ENCODE measurements at places on chromosomes 7 and 10. TPM values are rescaled to one million over a fixed set of nuclear protein-coding genes. Genes with fewer than 3 reads are reported as not detected.

GRCh38 chr7:53151496-53151895 is 116.1 kb downstream of the POM121L12 start:
- DNase-seq = no peak
- no peaks in the 10 kb centered on the region for H3K36me3 ChIP-seq
- no peaks in the 10 kb centered on the region for H3K4me1 ChIP-seq
- H3K4me3 ChIP-seq = no peak overlapping the region
- H3K27me3 ChIP-seq = no peaks in the 10 kb centered on the region

DNA sequence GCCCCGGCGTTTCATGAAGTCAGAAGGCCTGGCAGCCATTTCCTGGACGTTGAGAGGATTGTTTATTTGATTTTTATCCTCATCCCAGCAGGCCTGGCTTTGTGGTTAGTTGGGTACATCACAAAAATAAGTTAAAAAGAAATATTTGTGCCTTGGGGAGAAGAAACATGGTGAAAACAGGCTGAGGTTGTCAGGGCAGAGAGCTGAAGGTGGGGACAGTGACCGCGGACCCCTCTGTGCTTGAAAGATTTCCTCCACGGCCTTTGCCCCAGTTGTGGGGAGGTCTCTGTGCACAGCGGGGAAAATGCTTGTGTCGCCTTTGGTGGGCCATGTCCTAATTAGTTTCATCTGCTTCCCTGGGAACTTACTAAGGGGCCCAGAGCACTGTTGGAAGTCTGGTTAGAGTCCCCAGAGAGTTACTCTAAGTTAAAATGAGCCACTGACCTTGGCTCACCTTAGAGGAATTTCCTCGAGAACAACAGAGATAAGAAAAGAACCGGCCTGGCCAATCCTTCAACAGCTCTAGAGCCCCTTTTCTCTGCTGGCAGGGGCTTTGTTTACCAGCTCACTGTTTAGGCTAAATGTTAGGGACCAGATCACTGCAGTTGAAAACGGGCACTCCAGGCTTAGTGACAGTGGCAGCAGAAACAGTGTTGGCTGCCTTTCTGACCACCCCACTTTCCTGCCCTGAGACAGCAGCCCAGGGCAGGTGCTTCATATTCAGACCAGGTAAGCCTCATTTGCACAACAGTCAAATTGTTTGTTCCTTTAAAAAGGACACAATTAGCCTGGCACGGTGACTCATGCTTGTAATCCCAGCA is 37.9 kb downstream of the CRCP start:
- H3K27ac ChIP-seq = peak overlapping the region; percentile 43
- peaks cover 83% of the 10 kb centered on the region for H3K36me3 ChIP-seq
- no peak overlapping the region for H3K4me3 ChIP-seq
- H3K4me1 ChIP-seq = peaks cover 30% of the 10 kb centered on the region
- DNase-seq = no peak

DNA sequence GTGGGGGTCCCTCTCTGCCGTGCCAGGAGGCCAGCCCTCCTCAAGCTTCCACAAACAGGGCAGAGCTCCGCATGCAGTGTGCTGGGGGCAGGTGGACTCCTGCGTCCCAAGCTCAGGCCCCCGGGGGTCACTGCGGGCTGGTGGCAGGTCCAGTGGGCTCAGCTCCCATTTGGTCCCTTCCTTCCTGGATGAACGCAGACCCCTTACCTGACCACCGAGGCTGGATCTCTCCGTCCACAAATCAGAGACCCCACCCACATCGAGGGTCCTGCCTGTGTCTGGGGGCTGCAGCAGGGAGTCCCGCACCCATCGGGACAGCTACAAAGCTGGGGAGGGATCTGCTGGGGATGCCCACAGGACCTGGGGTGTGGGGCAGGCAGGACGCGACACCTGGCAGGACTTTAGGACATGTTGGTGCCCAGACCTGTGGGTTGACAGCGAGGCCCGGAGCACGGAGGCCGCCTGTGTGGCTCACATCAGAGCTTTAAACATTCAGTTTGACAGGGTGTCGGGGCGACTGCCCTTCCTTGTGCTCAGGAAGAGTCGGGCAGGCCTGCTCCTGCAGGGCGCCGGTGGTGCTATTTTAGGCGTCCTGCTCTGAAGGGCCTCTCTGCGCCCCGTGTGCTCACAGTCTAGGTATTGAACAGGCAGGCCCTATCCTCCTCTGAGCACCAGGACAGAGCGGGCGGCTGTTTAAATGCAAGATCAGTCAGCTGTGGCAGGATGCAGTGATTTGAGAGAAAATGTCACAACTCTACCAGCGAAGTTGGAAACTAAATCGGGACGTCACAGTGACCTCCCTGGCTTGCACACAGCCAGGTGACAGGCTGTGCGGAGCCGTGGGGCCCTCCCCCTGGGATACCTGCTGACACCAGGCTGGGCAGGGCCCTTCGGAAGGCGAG is 15.9 kb upstream of the CFAP46 start:
- no peaks in the 10 kb centered on the region for H3K36me3 ChIP-seq
- no peak overlapping the region for H3K27ac ChIP-seq
- no peak overlapping the region for H3K4me3 ChIP-seq
- peaks cover 6% of the 10 kb centered on the region for H3K27me3 ChIP-seq
- peaks cover 8% of the 10 kb centered on the region for H3K4me1 ChIP-seq
- no peak for DNase-seq

DNA sequence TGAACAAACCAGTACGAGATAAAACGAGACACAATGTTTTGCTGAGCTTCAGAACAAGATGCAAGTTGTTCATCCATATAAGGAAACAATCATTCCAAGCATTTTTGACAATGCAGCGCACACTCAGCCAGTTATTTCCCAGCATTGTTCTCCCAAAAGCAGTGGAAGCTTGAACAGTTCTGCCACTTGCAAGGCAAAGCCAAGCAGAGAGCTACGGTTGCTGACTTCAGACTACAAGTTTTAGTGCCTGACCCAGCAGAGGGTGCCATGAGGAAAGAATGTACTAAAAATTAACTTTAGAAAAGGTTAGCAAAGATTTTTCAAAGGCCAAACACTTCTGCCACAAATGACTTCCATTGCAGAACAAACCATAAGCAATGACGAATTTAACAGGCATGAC is 152.5 kb downstream of the SLC25A13 start:
- H3K4me3 ChIP-seq = no peak overlapping the region
- no peak for DNase-seq
- no peak overlapping the region for H3K27ac ChIP-seq
- no peaks in the 10 kb centered on the region for H3K27me3 ChIP-seq

Gene DOCK1
- total RNA-seq = not detected

Gene SLC26A5
- not detected for total RNA-seq

Gene TSPAN15
- 0.55 TPM for total RNA-seq

Gene SPAG6
- total RNA-seq = not detected

DNA sequence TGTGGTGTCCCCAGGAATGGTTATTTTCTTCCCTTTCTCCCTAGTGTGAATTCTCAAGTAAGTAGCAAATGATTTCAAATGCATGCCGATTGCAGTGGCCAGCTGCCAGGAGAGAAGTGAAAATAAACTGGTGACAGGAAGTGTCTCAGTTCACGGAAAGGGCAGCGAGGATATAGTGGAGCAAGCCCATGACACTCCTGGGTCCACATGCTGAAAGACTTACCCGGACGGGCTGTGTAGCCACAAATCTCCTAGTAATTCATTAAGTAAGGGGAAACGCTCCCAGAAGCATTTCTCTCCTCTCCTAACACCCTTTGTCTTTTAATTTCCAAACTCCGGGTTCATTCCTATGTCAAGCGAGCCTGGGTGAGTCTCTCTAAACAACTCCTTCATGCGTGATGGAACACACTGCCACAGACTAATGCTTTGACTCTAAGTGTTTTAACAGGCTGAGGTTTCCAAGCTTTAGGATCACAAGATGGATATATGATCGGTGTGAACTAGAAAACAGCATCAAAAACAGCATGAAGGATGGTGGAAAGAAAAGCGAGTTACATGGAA is 125.6 kb downstream of the CYP26A1 start:
- DNase-seq = no peak
- H3K36me3 ChIP-seq = no peaks in the 10 kb centered on the region
- H3K27me3 ChIP-seq = peaks cover 17% of the 10 kb centered on the region
- peak overlapping the region; percentile 81 for H3K4me3 ChIP-seq
- H3K4me1 ChIP-seq = peaks cover 14% of the 10 kb centered on the region
- H3K27ac ChIP-seq = no peak overlapping the region

Gene TMEM236
- 0.18 TPM for total RNA-seq

DNA sequence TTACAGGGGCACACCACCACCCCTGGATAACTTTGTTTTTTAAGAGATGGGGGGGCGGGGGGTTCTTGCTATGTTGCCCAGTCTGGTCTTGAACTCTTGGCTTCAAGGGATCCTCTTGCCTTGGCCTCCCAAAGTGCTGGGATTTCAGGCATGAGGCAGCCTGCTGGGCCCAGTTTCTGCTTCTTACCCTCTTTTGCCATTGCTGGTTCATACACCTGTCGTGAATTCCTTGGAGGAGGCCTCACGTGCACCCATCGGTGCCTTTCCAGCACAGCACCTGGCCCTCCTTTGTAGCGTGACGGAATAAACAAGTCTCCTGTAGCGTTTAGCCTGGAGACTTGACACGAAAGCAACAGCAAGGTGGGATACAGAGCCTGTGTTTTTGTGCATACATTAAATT is 75.5 kb downstream of the CARD11 start:
- peak overlapping the region; percentile 32 for H3K27ac ChIP-seq
- no peak overlapping the region for H3K4me3 ChIP-seq
- no peaks in the 10 kb centered on the region for H3K27me3 ChIP-seq
- H3K36me3 ChIP-seq = peaks cover 34% of the 10 kb centered on the region
- DNase-seq = no peak

- DNase-seq = no peak
- no peaks in the 10 kb centered on the region for H3K4me1 ChIP-seq
- H3K4me3 ChIP-seq = no peak overlapping the region
- H3K27ac ChIP-seq = no peak overlapping the region
- no peaks in the 10 kb centered on the region for H3K36me3 ChIP-seq
Observed at GRCh38 chr10:48946332-48946731, 6.7 kb upstream of the LRRC18 start.

GRCh38 chr7:20121404-20121803 is 95.8 kb downstream of the MACC1 start:
- no peak for DNase-seq
- H3K4me1 ChIP-seq = no peaks in the 10 kb centered on the region
- H3K27ac ChIP-seq = no peak overlapping the region
- no peaks in the 10 kb centered on the region for H3K27me3 ChIP-seq

Gene PIK3AP1
- total RNA-seq = 5.2 TPM

GRCh38 chr10:20004087-20004523 is 187.9 kb downstream of the PLXDC2 start:
- no peak overlapping the region for H3K4me3 ChIP-seq
- H3K27me3 ChIP-seq = no peaks in the 10 kb centered on the region
- DNase-seq = no peak
- no peaks in the 10 kb centered on the region for H3K4me1 ChIP-seq

GRCh38 chr7:54858008-54858692 is 99.1 kb upstream of the SEC61G start:
- H3K4me3 ChIP-seq = no peak overlapping the region
- no peak overlapping the region for H3K27ac ChIP-seq

Gene TAS2R4
- total RNA-seq = 3.3 TPM

DNA sequence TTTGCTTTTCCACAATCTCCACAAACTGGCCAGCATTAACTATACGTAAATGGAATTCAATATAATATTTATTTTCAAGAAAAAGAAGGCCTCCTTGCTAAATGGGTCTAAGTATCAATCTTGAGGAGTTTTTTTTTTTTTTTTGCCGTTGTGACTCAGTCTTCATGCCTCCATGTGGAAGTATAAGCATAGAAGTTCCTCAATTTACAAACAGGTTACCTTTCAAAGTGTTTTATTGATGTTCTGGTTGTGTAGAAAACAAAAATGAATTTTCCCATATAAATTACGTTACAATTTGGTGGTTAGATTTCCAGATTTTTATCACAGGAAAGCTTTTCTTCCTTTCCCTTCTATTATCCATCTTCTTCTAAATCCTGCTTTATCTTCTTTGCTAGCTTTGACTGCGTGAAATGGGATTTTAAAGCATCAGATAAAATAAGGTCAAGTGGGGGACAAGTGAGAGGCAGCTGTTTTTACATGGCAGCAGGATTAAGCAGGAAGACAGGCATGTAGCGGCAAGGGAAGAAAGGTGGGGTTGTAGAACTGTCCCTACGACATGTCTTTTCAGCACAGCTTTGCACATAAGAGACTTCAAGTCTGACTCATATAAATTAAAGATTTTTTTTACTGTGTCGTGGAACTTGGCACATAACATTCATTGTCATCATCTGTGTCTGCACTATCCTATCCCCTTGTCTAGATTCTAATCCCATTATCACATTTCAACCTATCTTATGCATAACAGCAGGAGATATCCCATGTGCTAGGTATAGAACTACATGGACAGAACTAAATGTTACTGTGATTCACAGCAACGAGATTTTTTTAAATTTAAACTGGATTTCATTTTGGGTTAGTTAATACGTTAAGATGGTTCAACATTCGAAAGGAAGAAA is 135.3 kb upstream of the FAM3C start:
- H3K27me3 ChIP-seq = peaks cover 6% of the 10 kb centered on the region
- H3K27ac ChIP-seq = no peak overlapping the region
- DNase-seq = no peak
- H3K4me1 ChIP-seq = no peaks in the 10 kb centered on the region

Gene LHFPL3
- not detected for total RNA-seq

- H3K36me3 ChIP-seq = no peaks in the 10 kb centered on the region
- no peaks in the 10 kb centered on the region for H3K27me3 ChIP-seq
- DNase-seq = no peak
- no peaks in the 10 kb centered on the region for H3K4me1 ChIP-seq
- H3K4me3 ChIP-seq = no peak overlapping the region
Observed at GRCh38 chr10:105963334-105963884, 1201.1 kb downstream of the SORCS1 start.

GRCh38 chr10:47214520-47214919 is 85.5 kb upstream of the GDF10 start:
- H3K4me3 ChIP-seq = no peak overlapping the region
- DNase-seq = no peak
- no peak overlapping the region for H3K27ac ChIP-seq
- peaks cover 38% of the 10 kb centered on the region for H3K4me1 ChIP-seq
- no peaks in the 10 kb centered on the region for H3K27me3 ChIP-seq

- no peak overlapping the region for H3K27ac ChIP-seq
- DNase-seq = no peak
- no peak overlapping the region for H3K4me3 ChIP-seq
- H3K4me1 ChIP-seq = peaks cover 18% of the 10 kb centered on the region
- H3K36me3 ChIP-seq = no peaks in the 10 kb centered on the region
Observed at GRCh38 chr10:77620731-77621130, 16.9 kb downstream of the KCNMA1 start.
